ENCODE measurements at places on chromosomes 7 and 10. TPM values are rescaled to one million over a fixed set of nuclear protein-coding genes. Genes with fewer than 3 reads are reported as not detected.

DNA sequence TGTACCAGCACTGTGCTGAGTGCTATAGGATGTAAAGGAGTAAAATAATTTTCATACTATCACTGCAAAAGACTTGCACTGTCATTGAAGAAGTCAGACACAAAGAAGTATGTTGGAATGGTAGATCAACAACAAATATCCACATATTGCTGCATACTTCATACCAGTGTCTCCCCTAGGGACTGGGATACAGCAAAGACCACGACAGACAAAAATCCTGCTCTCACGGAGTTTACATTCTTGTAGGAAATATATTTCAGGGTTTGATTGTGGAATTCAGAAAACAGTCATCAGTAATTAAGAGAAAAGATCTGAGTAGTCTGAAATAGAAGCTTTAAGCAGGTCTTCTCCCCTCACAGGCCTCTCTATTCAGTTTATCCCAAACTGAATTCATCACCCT, 49.4 kb upstream of the PLXNA4 start:
- no peaks in the 10 kb centered on the region for H3K4me1 ChIP-seq
- no peak for DNase-seq
- no peaks in the 10 kb centered on the region for H3K27me3 ChIP-seq
- H3K4me3 ChIP-seq, result no peak overlapping the region
- H3K27ac ChIP-seq, result no peak overlapping the region
- no peaks in the 10 kb centered on the region for H3K36me3 ChIP-seq

DNA sequence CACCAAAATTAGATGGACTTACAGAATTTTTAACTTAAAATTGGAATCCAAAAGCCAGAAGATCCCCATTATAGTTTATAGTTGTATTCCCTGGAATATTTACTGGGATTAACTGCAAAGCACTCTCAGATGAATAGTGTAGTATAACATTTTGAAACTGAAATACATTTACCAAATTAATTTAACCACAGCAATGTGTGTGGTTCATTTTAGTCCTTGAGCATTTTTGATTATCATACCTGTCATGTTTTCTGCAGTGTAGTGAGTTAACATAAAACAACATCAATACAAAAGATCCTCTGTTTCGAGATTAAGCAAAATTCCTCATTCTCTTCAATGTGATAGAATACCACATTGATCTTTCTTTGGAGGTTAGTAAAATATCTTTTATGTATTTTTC, 3.7 kb downstream of the VIM start:
- H3K36me3 ChIP-seq, result no peaks in the 10 kb centered on the region
- no peak for DNase-seq
- H3K4me1 ChIP-seq, result peaks cover 13% of the 10 kb centered on the region
- no peaks in the 10 kb centered on the region for H3K27me3 ChIP-seq

SLC39A12 gene
- total RNA-seq, result not detected

PI4K2A gene
- total RNA-seq, result 11.0 TPM

CYP3A4 gene
- total RNA-seq, result 1.7 TPM

GRCh38 chr10:104233817-104234216, 1.7 kb upstream of the CFAP43 start:
- no peaks in the 10 kb centered on the region for H3K36me3 ChIP-seq
- H3K27ac ChIP-seq, result no peak overlapping the region
- no peaks in the 10 kb centered on the region for H3K27me3 ChIP-seq
- no peak overlapping the region for H3K4me3 ChIP-seq
- no peak for DNase-seq

ANKRD2 gene
- total RNA-seq, result 0.46 TPM

NPFFR1 gene
- 1.1 TPM for total RNA-seq

- H3K4me3 ChIP-seq, result no peak overlapping the region
- H3K36me3 ChIP-seq, result no peaks in the 10 kb centered on the region
- DNase-seq, result no peak
- no peak overlapping the region for H3K27ac ChIP-seq
These were observed 143.3 kb upstream of the LRGUK start for GRCh38 chr7:133983685-133984419.

GARIN1A gene
- 1.1 TPM for total RNA-seq

DNA sequence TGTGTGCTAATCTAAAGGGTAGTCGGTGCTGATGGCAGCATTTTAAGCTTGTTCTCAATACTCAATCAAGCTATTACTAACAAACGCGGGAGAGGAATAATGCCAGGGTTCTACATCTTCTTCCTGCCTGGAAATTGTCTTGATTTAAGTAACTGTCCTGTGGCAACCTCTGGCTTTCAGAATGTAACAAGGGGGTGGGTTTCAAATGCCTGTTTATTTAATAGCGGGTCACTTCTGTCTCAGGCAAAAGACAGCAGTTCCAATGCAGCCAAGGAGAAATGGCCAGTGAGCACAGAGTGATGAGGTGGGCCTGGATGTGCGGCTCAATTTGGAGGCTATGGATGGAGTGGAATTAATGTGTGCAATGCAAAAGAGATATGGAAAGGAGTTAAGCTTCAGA, 692.4 kb downstream of the KCNMA1 start:
- no peak overlapping the region for H3K27ac ChIP-seq
- no peaks in the 10 kb centered on the region for H3K36me3 ChIP-seq
- DNase-seq, result no peak
- H3K4me3 ChIP-seq, result no peak overlapping the region

DNA sequence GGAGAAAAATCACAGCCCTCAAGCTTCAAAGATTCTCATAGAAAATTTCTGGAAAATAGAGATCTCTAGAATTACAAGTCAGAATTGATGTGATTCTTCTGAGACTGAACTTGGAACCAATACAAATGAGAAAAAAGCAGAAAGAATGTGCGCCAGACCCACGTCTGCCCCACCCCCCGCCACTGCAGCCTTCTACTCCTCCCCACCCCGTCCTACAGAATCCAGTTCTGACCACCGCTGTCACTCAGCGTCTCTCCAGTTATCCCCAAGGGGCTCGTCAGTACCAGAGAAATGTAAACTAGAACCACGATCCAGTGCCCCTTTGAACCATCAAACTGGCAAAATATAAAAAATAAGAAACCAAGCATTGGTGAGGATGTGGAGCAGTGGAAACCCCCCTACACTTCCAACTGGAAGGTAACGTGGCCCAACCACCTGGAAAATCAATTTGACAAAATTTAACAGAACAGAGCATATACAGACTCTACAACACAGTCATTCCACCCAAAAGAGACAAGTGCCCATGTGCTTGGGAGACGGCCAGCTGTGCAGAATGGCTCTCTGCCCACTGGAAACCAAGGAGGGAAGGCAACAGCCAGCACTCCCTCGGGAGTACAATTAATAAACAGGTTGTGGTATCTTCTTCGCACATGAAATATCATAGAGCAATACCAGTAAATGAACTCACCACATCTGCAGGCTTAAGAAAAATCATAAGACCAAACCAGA, 397.9 kb downstream of the TNS3 start:
- no peaks in the 10 kb centered on the region for H3K36me3 ChIP-seq
- no peak overlapping the region for H3K4me3 ChIP-seq
- H3K27me3 ChIP-seq, result no peaks in the 10 kb centered on the region
- no peak overlapping the region for H3K27ac ChIP-seq

- H3K27me3 ChIP-seq, result no peaks in the 10 kb centered on the region
- peak overlapping the region; percentile 65 for H3K27ac ChIP-seq
- H3K4me3 ChIP-seq, result peak overlapping the region; percentile 9
- no peaks in the 10 kb centered on the region for H3K36me3 ChIP-seq
- H3K4me1 ChIP-seq, result peaks cover 38% of the 10 kb centered on the region
These were observed 11.4 kb downstream of the PWWP2B start for GRCh38 chr10:132408367-132408781.

- no peak for DNase-seq
- H3K36me3 ChIP-seq, result no peaks in the 10 kb centered on the region
- no peak overlapping the region for H3K27ac ChIP-seq
- no peaks in the 10 kb centered on the region for H3K27me3 ChIP-seq
- H3K4me3 ChIP-seq, result no peak overlapping the region
These were observed 1171.6 kb upstream of the C7orf33 start for GRCh38 chr7:147418966-147419365.

DNA sequence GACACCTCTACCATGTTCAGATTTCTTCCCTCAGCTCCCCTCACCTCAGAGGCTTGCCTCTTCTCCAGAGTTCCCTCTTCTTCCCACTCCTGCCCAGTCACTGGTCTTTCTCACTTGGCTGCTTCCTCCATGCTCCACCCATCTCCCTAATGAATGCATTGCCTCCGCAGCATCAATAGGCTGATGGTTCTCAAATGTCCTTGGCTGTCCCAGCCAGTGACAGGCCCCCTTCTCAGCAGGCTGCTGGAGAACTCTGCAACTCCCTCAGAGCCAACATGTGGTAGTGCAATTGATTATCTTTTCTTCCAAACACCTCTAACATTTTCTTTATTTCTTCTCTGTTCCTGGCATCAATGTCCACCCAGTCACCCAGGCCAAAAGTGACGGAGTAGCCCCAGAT, 218.2 kb downstream of the RELN start:
- H3K4me1 ChIP-seq, result no peaks in the 10 kb centered on the region
- no peak for DNase-seq
- H3K4me3 ChIP-seq, result no peak overlapping the region
- no peaks in the 10 kb centered on the region for H3K36me3 ChIP-seq
- no peak overlapping the region for H3K27ac ChIP-seq
- H3K27me3 ChIP-seq, result no peaks in the 10 kb centered on the region

C10orf67 gene
- 0.27 TPM for total RNA-seq

CFAP43 gene
- 5.3 TPM for total RNA-seq

DNA sequence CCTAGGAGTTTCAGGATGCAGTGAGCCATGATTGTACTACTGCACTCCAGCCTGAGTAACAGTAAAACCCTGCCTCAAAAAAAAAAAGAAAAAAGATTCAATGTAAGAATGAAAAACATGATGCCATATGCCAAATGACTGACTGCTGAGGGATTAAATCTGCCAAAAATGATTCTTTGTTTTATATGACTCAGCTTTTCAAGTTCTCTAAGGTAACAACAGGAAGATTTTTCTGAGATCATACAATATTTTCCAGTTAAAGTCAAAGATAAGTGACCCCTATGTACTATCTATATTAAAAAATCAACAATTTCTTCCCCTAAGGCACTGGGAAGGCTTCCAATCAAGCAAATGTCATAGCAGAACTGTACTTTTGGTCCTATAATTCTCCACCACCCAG, 271.2 kb upstream of the IMMP2L start:
- H3K4me3 ChIP-seq, result no peak overlapping the region
- no peak overlapping the region for H3K27ac ChIP-seq

DNA sequence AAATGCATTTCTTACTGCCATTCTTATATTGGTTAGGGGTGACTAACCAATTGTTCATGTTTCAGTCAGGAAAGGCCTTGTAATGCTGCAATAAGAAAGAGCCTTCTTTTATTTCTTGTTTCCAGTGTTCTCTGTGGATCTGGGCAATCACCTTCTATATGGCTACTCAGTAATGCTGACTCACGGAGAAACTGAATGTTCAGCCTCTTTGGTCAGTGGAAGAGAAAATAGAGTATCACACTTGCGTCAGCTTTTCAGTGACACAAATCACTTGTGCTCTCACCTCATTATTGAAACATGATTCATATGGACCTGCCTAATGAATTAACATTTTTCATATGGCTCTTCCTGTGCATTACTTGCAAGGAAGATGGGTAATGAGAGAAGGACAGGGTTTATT, 243.9 kb upstream of the POT1 start:
- no peaks in the 10 kb centered on the region for H3K36me3 ChIP-seq
- H3K27ac ChIP-seq, result no peak overlapping the region
- no peaks in the 10 kb centered on the region for H3K4me1 ChIP-seq
- no peaks in the 10 kb centered on the region for H3K27me3 ChIP-seq
- H3K4me3 ChIP-seq, result no peak overlapping the region

- H3K4me1 ChIP-seq, result no peaks in the 10 kb centered on the region
- H3K4me3 ChIP-seq, result no peak overlapping the region
- no peaks in the 10 kb centered on the region for H3K36me3 ChIP-seq
- H3K27ac ChIP-seq, result no peak overlapping the region
These were observed 167.8 kb upstream of the MYO3A start for GRCh38 chr10:25766213-25766612.

DNA sequence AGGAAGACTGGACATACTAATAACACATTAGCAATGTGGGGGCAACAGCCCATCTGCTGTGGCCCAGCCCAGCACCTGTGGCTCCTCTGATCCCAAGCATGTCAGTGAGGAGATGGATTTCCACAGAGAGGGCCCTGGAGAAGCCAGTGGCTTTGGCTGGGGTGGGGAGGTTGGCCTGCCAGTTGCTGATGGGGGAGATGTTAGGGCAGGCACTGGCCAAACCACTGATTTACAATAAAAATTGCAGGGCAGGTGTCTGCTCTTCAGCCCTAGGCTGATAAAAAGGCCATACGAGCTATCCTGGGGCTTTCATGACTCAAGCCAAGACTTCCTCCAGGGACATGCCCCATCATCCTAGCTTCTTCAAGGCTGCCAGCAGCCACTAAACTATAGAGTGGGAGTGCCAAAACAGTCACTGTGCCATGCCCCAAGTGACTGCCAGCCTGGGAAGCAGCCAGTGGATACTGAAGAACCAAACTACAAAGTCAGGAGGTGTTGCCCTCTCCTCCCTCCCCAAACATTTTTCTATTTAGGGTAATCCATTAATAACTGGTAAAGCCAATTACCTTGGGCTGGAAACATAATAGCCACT, 37.8 kb downstream of the DPCD start:
- H3K27ac ChIP-seq, result no peak overlapping the region
- no peak for DNase-seq
- H3K4me1 ChIP-seq, result no peaks in the 10 kb centered on the region
- H3K4me3 ChIP-seq, result no peak overlapping the region
- no peaks in the 10 kb centered on the region for H3K27me3 ChIP-seq

HOXA4 gene
- total RNA-seq, result 3.5 TPM

GRCh38 chr7:143492799-143493739, 15.4 kb downstream of the TAS2R41 start:
- no peaks in the 10 kb centered on the region for H3K27me3 ChIP-seq
- no peak overlapping the region for H3K27ac ChIP-seq
- peaks cover 2% of the 10 kb centered on the region for H3K4me1 ChIP-seq
- no peak overlapping the region for H3K4me3 ChIP-seq

PLEKHA1 gene
- 31.1 TPM for total RNA-seq

DNA sequence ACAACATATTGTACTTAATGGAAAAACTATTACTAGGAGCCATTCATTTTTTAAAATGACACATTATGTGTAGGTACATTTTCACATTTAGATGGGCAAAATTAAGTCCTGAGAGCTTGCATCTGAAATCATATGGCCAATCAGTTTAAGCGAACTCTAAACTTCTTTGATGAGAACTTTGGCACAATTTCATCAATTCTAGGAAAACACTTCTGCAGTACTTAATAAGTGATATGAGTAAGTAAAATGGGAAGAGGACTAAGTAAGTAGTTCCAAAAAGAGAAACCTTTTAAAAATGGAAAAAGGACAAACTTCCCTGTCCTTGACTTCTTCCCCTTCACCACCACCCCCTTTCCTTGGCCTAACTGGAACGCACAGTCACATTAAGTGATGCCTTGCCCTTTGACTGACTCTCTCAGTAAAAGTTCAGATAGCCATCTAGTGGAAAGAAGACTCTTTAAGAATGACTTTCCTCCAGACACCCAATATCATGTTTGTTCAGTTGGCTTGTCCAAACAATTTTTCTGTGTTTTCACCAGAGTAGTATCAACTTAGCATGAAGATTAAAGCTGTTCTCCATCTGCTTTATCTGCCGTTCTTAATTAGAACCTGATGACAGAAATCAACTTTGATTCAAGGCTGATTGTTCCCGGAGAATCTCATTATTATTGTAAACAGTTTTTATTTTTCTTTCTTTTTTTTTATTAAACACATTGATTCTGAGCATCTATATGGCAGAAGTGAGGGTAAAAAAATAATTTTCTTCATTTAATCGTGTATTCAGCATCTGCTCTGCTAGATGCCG, 45.1 kb downstream of the CNNM2 start:
- H3K4me1 ChIP-seq, result peaks cover 12% of the 10 kb centered on the region
- DNase-seq, result no peak
- no peaks in the 10 kb centered on the region for H3K36me3 ChIP-seq
- H3K27me3 ChIP-seq, result no peaks in the 10 kb centered on the region
- H3K27ac ChIP-seq, result no peak overlapping the region

- H3K36me3 ChIP-seq, result no peaks in the 10 kb centered on the region
- no peak overlapping the region for H3K27ac ChIP-seq
- no peak for DNase-seq
These were observed 176.2 kb downstream of the CCDC3 start for GRCh38 chr10:12825260-12825849.

TMEM236 gene
- 0.33 TPM for total RNA-seq

FOXI2 gene
- total RNA-seq, result 0.07 TPM

FAM171A1 gene
- total RNA-seq, result 15.8 TPM
